Activated naive CD4-positive, alpha-beta T cell treated with anti-CD3 and anti-CD28 coated beads, Interleukin-2, amount 10 ng/mL, durations not matched to agents 5 hours and 36 hours (primary cell): ENCODE measurements at places on chromosomes 4 and X. TPM values are rescaled to one million over a fixed set of nuclear protein-coding genes. Genes with fewer than 3 reads are reported as not detected.

The ARHGAP10 gene
- 8.2 TPM for total RNA-seq

The MEPE gene
- total RNA-seq = not detected

The CTAG2 gene
- total RNA-seq = not detected

The CPZ gene
- total RNA-seq = 0.75 TPM

The TCEAL2 gene
- 0.22 TPM for total RNA-seq

The FAM184B gene
- not detected for total RNA-seq

The FAM47A gene
- not detected for total RNA-seq

The SHOX gene
- not detected for total RNA-seq

The MAGEA4 gene
- total RNA-seq = not detected

The LEF1 gene
- total RNA-seq = 395 TPM

The SLC7A11 gene
- total RNA-seq = 0.87 TPM

The NHS gene
- total RNA-seq = 0.91 TPM

The ERCC6L gene
- total RNA-seq = 8.2 TPM

The ADGRL3 gene
- total RNA-seq = not detected

The FGFBP2 gene
- 6.7 TPM for total RNA-seq

The BCOR gene
- total RNA-seq = 49.3 TPM
